HT1080 (cell line): ENCODE measurements at places on chromosomes 1 and 21.
A peak's percentile ranks its signal among the peaks of the same experiment; 100 is the strongest.

GRCh38 chr1:67889953-67890567 lies 56.8 kb upstream of the GNG12 start:
- DNase-seq: peak; percentile 98

GRCh38 chr1:97630948-97631347 lies 289.9 kb downstream of the DPYD start:
- no peak for DNase-seq

DNA sequence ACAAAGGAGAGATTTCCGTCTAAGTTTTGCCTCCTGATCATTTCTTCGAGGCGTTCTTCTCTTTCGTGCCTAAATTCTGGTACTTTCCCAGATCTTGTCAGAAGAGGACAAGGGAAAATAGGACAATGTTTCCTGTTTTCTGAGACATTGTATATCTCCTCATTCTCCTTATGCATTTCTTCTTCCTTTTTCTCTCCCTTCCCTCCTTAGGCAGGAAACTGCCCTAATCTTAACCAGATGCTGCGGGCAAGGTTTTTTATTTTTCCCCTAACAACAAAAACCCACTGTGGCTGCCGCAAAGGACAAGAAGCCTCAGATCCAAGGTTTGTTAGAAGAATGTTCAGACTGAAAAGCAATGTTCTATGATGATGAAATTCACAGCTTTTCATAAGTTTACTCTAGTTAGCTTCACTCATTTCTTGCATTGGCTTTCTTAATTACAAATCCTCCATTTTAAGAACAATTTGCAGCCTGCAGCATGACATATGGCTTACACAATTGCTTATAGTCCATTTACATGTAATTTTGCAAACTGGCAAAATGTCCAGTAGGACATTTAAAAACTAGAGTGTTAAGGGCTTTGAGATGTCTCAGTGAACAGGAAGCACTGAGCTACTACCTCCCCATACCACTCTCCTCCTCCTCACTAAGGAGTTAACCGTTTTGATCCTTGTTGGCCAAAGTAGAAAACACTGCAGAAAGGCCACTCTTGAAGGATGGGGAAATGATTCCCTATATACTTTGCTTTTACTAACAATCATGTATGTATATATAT lies 624 bp downstream of the CTSK start:
- no peak for DNase-seq

DNA sequence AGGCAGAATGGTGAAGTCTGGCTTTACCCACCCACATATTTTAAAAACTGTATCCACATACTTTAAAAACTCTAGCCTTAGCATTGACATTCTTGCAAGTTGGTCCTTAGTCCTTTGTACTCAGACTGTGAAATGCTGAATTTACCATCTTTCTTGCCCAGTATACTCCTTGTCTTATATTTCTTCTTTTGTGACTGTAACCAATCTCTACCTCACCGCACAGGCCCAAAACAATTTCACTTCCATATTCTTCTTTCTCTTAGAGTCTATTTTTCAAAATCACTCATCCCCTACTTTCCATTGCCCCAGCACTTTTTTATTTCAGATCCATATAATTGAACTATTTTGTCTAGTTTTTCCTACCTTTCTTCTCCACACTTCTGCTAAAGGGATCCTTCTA lies 892.4 kb upstream of the B3GALT2 start:
- DNase-seq: no peak

DNA sequence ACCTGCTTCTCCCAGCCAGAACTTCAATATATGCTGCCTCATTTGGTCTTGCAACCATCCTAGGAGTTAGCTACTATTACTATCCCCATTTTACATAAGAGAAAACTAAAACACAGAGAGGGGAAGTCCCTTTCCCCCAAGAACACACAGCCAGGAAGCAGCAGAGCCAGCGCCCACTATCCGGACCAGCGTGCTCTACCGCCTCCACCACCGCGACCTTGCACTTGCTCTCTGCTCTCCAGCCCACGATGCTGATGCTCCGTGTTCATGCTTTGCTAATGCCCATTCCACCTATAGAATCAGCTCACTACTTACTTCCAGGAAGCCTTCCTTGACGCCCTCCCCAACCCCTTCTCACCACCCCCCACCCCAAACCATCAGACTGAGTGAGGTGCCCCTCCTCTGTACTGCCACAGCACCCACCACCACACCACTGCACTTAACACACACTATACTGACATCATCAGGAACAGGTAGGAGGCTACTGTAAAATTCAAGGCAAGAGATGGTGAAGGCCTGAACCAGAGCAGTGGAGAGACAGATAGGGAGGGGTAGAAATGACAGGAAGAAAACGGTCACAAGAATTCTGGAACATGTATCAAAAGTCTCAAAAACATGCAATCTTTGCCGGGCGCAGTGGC lies 9.4 kb downstream of the TMEM53 start:
- no peak for DNase-seq

GRCh38 chr21:44762221-44763049 lies 39.2 kb downstream of the UBE2G2 start:
- no peak for DNase-seq

DNA sequence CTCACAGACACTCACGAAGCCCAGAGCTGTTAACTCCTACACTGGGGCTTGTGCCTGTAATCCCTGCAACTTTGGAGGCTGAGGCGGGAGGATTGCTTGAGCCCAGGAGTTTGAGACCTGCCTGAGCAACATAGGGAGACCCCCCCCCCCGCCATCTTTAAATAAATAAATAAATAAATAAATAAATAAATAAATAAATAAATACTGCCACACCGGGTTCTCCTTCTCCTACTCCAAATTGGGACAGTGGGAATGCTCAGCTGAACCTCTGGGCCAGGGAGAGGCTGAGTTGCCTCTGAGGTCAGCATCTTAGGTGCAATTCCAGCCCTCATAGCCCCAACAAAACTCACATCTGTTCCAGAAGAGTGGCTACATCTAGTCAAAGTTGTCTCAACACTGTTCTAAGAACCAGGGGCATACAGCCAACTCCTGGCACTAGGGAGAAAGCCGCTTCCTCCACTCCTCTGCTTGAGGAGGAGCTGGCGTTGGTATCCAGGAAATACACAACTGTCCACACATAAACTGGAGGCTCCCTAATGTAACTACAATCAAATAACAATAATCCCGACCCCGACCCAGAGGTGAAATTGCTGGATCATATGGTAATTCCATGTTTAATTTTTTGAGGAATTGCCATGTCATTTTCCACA lies 27.0 kb downstream of the C1orf216 start:
- DNase-seq: no peak
